Activated CD8-positive, alpha-beta memory T cell treated with anti-CD3 and anti-CD28 coated beads for 48 hours (primary cell): ENCODE measurements at places on chromosomes 7 and 10.

DNA sequence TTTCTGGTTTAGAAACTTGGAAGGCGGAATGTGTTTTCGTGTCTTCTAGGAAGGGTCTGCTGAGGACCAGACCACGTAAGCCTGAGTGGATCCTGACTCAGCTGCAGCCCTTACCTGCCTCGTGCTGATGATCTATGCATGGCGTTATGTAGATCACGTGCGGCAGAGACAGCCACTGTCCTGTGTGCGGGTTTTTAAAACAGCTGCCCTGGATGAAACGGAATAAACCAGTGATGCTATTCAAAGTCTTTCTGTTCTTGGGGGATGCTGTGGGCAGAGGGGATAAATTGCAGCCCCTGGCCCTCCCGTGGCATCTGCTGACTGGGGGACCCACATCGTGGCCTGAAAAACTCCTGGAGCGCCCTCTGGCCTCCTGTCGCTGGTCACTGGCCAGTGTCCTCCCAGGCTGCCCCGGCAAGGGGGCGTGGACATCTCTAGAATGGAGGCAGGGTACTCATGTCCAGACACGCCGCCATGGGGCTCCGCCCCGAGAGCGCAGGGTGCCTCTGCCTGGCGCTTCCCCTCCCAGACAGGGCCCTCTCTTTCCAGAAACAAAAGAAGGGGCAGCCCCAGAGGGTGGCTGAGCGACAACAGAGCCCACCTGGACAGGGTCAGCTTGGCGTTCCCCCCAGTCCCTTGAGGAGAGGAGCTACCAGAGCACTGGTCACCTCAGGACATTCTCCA is 13.2 kb downstream of the ALKBH4 start:
- no peak for DNase-seq

DNA sequence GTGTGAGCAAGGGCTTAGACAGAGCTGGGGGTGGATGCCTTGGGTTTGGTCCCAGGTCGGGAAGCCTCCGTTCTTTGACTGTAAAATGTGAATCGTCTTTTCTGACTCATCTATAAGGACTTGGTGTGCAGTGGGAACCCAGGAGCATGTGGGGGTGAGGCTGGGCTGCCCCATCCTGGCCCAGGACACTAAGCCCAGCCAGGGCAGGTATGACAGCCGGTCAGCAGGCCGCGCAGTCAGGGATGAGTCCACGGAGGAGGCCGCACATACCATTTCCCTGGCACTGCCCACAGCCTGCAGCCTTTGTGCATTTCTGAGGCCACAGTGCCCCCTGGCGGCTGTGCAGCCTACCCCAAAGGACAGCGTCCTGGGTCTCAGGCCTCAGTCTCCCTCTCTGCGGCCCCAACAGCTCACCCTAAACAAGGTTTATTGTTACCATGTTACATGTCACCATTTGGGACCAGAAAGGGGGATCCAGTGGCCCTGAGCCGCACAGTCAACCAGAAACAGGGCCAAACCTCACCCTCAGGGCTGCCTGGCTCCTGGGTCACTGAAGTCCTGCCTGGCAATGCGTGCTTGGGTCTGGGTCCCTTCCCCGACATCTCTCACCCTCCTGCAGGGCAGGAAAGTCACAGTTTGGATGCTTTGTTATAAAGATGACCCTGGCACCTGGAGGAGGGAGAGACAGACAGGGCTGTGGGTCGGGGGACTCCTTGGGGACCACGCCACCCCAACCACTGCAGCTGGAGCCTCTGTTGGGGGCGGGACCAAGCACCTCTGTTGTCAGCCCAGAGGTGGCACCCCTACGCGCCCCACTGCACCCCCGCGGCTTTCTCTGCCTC is 14.4 kb upstream of the SH2B2 start:
- DNase-seq = peak; percentile 63

DNA sequence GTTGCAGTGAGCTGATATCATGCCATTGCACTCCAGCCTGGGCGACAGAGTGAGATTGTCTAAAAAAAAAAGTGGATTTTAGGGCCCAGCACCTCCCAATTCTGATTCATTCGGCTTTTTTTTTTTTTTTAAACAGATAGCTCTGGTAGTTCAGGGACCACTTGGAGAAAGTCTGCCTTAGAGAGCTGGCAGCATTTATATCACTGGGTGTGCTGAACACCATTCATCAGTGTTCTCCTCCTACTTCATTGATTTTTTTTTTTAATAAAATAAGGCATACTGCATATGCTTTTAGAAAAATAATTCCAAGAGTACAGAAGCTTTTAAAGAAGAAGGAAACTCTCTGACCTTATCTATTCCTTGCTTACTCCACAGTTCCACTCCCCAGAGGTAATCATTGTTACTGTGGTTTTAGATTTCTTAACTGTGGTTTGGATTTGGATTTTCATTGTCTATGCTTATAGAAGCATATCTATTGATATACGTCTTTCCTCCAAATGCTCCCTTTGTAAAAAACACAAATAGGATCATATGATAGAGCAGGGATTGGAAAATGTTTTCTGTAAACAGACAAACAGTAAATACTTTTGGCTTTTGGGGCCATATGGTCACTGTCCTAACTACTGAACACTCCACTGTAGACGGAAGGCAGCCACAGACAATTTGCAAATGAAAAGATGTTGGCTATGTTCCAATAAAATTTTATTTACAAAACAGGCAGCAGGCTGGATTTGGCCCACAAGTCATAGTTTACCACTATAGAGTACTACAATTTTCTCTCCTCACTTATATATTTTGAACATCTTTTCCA is 21.1 kb upstream of the SAR1A start:
- no peak for DNase-seq

DNA sequence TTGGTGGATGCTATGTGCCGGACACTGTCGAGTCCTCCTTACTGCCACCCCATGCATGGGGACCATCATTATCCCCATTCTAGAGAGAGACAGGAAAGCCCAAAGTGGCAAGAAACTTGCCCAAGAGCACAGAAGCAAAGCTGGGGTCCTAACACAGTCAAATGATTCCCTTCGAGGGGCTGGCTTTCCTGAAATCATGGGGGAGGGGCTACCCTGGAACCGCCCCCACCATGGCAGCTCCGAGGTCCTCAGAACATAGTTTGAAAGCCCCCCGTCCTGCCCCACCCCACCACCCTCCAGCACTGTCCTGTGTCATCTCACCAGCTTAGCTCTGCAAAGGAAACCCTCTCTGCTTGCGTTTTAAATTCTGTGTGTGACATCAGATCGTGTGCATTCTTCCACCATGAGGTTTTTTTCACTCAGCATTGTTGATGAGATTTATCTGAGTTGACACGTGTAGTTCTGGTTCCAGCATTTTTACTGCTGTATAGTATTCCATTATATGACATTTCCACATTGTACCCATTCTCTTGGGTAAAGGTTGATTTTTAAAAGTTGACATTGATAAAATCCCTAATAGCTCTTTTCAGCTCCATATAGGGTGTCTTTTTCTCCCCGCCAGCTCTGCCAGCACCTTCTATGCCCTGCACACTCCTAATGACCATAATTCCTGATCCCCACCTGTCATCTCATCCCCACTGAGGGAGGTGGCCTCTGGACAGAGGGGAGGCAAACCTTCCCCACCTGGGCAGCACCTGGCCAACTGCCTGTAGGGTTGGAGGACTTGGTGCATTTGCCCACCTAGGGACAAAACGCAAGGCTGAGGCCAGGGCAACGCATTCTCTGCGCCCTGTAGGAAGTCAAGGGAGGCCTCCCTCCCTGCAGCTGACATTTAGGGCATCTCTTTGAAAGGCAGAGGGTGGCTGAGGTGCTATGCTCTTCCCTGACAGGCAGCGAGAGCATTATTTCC is 100.2 kb upstream of the GPR26 start:
- no peak for DNase-seq

DNA sequence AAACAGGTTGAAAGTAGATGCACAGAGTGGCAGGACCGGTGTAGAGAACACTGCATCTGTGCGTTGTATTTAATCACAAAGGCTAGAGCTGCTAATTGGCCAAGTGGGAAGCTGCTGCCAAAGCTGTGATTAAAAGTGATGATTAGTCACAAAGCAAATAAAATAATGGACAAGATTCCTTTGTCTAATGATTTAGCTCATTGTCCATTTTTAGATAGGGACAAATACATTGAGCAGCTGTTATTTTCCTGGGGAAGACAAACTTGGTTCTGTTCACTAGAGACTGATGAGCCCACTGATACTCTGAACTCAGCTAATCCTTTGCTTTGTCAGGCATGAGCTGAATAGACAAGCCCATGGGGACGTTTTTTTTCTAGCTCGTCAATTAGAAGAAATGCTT is 19.7 kb downstream of the UBE3C start:
- DNase-seq = no peak

DNA sequence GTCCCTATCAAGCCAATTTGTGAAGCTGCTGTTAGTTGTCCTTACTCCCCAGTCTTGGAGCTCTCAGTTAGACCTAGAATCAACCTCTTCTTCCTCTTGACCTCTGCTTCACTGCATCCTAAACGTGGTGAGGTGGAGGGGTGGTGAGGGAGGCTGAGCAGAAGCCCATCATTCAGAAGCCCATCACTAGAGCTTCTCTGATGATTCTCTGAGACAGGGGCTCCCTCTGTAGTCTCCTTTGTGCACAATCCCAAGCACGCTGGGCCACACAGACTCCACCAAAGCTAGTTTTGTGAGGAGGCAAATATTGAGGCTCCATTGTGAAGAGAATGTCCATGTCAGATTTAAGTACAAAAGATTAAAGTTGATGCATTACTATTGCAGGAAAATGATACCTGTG is 163.8 kb upstream of the PRSS1 start:
- no peak for DNase-seq

GRCh38 chr7:27910326-27910725 is 170.4 kb downstream of the TAX1BP1 start:
- no peak for DNase-seq

DNA sequence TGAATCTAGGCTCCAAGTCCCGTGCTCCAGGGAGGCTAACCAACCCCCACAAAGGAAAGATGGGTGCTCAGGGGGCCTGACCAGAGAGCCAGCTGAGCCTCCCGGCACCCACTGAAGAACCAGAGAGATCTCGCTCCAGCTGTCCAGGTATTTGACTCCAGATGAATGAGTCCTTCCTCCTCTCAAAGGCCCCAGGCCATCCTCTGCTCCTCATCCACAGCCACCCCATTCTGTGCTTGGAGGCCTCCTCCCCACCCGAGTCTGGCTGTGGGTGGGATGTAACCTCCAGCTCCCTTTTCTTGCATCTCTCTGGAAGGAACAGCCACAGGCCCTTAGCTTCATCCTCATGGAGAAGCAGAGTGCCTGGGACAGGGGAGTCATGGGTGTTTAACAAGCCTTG is 44.6 kb downstream of the VSTM4 start:
- DNase-seq = no peak

DNA sequence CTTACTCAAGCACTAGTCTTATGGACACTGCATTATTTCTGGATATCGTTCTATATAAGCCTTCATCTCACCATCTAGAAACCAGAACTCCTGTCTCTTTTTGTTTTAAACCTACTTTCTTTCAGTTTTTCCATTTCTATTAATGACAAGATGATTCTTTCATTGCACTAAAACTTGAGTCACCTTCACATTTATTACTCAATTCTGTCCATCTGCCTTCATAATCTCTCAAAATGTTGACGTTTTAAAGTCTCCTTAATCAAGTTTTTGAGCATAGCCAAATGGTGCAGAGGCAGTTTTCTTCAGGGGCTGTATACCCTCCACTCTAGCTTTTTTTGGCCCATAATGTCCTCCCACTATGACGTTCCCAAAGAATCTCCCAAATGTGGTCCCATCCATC is 17.6 kb downstream of the STAM start:
- DNase-seq = no peak

- no peak for DNase-seq
Observed at GRCh38 chr10:62037890-62038608, 136.6 kb downstream of the ARID5B start.

DNA sequence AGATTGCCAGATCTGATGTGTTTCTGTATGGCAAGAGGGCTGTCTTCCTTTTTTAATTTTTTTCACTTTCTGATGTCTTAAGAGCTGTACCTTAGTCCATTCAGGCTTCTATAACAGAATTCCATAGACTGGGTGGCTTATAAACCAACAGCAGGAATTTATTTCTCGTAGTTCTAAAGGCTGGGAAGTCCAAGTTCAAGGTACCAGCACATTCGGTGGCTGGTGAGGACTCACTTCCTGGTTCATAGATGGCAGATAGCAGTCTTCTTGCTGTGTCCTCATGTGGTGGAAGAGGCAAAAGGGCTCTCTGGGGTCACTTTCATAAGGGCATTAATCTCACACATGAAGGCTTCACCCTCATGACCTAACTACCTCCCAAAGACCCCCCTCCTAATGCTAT is 20.8 kb downstream of the GPNMB start:
- no peak for DNase-seq

DNA sequence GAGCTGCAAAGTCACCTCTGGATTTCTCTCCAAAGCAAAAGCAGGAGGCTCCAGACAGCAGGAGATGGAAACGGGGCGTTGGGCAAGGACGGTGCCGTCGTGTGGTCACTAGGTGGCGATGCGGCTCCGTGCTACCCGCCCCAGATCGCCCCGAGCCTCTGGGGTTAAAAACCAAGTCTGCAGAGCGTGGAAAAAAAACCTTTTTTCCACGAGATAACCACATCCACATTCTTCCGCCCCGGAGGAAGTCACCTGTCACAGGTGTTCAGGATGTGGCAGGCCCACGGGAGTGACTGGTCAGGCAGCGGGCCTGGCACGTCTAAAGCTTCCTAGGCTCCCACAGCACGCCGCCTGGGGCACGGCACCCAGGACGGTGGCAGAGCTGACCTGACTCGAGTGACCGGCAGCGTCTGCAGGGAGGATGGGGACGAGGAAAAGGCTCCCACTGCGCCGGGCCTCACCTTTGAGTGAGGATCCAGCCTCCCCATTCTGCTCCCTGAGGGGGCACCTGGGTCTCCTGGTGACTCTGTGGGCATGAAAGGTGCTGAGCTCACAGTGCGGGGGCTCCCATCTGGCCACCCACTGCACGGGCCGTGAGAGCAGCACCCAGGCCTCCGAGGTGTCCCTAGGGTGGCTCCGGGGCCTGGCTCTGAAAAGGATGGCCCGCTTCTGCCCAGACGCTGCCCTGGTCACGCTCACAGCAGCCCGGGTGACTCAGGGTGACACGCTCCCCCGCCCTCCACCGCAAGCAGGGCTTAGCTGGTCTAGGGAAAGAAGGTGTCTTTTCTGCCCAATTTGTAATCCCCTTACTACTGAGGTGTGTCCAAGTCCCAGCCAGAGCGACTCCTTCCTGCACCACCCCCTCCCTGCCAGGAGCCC is 71.3 kb upstream of the TNRC18 start:
- peak; percentile 55 for DNase-seq

DNA sequence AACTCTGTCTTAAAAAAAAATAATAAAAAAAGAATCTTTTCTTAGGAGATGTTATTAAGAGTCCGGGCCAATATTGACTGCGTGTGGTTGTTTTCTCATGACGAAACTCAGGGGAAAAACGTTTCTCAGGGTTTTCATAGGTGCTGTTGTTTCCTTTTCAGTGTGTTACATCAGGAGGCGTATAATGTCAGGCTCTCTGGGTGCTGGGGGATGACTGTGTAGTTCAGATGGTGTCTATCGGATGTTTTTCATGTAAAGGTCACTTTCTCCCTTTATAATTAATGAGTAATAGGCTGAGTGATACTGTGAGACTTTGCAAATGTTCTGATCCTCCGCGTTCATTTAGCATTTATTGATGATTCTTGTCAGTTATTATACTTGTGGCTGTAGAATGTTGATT is 84.1 kb downstream of the TAF3 start:
- no peak for DNase-seq

GRCh38 chr10:27747096-27747451 is 1.5 kb upstream of the MKX start:
- no peak for DNase-seq

- DNase-seq = no peak
Observed at GRCh38 chr7:85196696-85197095, 9.8 kb upstream of the SEMA3D start.

- no peak for DNase-seq
Observed at GRCh38 chr10:85558533-85558932, 808.1 kb downstream of the GRID1 start.
